ENCODE measurements at places on chromosomes 1 and 21. TPM values are rescaled to one million over a fixed set of nuclear protein-coding genes. Genes with fewer than 3 reads are reported as not detected.

Gene OBSCN
- 18.3 TPM for total RNA-seq

Gene YARS1
- total RNA-seq, result 46.8 TPM

Gene TEDDM1
- not detected for total RNA-seq

Gene FAM151A
- total RNA-seq, result not detected

Gene SLC6A9
- total RNA-seq, result 6.5 TPM

Gene SH2D1B
- total RNA-seq, result 0.53 TPM

Gene TMIGD3
- total RNA-seq, result 1.2 TPM

Gene TNFRSF9
- total RNA-seq, result 0.27 TPM

Gene APCS
- total RNA-seq, result not detected

GRCh38 chr21:41011098-41011731, 156.7 kb upstream of the BACE2 start:
- no peak for DNase-seq

DNA sequence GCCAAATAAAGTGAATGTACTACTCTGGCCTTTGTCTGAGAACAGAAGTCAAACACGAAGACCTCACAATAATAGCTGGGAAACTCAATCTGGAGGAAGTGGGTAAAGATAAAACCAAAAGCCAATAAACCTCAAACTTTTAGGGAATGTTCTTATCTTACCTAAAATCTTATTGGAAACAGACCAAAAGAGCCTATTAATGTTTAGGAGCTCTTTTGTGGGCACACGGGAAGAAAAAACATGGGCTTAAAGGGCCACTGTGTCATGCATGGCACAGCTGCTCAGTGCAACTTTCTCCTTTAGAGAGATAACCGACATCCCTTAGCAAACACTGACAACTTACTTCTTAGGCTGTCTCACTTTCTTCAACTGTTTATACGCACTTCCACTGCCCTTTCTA, 16.1 kb downstream of the EIF2B3 start:
- DNase-seq, result no peak

DNA sequence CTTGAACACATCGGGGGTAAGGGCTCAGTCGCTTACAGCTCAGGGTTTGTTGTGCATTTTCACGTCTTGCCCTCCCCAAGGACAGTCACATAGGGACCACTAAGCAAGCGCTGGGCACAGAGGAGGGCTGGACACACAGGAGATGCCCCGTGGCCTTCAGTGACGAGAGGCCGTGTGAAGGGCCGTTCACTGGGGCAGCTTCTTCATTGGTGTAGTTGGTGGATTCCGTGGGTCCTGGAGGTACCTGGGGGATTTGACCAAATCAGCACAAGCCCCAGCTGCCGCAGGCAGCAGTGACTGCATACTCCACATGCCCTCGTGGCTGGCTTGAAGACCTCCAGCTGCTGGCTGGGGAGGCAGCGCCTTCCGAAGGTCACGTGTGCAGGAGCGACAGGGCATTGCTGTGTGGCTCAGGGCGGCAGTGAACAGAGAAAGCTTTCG, 100.8 kb upstream of the C1orf174 start:
- peak; percentile 48 for DNase-seq

GRCh38 chr1:85465099-85465785, at the start of gene DDAH1:
Gene DDAH1, minus strand, starts transcription at chr1:85465159. Its CDS starts 114 bp downstream, at chr1:85465045.
- peak; percentile 62 for DNase-seq

DNA sequence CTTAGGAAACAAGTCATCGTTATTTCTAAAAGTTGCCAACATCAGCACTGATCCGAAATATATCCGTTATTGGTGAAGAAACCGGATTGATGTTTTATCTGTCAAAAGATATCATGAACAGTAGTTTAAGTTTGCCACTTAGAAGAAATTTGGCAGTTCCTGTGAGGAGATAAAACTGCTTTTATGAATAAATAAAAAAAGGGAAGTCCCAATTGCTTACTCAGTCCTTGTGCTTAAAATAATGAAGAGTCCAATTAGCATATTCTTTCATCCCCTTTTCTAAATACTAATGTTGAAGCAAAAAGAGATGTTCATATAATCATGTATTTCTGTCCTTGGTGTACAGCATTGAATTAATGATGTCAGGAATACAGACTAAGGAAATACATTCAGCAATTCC, 164.6 kb downstream of the NCAM2 start:
- no peak for DNase-seq

- DNase-seq, result no peak
These were observed 1.2 kb downstream of the SLC37A1 start for GRCh38 chr21:42514883-42515228.

- DNase-seq, result no peak
These were observed 52.7 kb upstream of the WASF2 start for GRCh38 chr1:27542463-27543273.

GRCh38 chr1:19319196-19319595, 7.1 kb downstream of the SLC66A1 start:
- DNase-seq, result no peak

GRCh38 chr1:6779089-6779805, 6.0 kb upstream of the CAMTA1 start:
- DNase-seq, result no peak

DNA sequence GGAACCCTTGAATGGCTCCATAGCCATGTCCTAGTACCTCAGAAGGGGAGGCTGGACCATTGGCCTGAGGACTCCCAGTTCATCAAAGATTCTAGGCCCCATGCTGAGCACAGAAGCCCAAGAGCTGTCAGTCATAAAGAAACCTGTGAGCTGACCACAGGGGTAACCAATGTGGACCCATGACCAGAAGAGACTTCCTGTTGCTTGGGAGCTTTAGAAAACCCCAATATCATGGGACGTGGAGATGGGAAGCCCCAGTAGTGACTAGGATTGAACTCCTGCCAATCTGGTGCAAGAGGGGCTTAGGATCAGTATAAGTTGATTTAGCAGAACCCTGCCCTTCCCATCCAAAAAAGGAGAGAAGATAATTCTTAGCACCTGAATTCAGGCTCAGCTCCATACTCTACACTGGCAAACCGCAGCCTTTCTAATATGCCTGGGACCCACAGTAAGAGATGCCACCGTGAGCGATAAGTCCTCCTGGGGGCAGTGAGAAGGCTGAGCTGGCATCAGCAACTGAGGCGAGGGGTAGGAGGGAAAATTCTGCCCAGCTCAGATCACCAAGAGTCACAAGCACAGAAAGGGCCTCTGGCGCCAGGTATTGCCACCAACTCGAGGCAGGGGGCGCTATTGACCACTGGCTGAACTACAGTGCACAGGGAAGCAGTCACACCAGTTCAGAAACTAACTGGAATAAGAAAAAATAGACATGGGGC, 108.9 kb downstream of the CAPN8 start:
- no peak for DNase-seq

- no peak for DNase-seq
These were observed 140.4 kb upstream of the BEND5 start for GRCh38 chr1:48917070-48917454.

DNA sequence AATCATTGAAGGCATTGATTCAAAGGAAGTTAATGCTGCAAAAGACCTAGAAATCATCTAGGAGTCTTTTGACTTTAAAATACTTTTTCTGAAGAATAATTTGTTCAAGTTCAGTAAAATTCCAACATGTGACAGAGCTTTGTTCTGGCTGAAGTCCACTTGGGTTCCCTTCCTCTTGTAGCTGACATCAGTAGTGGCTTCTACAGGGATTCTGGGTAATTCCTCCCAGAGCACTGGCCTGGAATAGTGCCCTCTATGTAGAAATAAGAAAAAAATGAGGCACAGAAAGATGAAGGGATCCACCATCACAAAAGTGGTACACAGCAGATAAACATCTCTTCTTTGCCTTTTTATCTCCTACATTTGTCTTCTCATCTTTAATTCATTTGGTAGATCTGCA, 548.1 kb downstream of the LTN1 start:
- no peak for DNase-seq

DNA sequence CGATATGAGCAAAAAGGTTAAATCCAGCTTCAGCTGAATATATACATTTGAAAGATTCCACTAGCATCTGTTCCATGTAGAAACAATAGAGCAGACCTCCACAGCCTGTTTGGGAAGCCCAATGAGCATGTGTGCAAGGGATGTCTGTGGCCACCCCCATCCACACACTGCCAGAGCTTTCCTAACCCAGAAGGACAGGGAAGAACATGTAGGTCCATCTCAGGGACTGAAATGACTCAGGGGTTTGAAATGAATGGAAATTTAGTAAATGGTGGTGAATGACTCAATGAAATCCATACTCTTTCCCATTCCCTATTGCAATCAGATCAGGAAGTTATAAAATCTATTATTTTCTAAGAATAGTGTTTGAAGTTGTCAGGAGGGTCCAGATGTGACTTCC, 397.2 kb downstream of the DUSP10 start:
- DNase-seq, result no peak

- DNase-seq, result no peak
These were observed 18.0 kb upstream of the PIK3CD start for GRCh38 chr1:9633493-9633892.

DNA sequence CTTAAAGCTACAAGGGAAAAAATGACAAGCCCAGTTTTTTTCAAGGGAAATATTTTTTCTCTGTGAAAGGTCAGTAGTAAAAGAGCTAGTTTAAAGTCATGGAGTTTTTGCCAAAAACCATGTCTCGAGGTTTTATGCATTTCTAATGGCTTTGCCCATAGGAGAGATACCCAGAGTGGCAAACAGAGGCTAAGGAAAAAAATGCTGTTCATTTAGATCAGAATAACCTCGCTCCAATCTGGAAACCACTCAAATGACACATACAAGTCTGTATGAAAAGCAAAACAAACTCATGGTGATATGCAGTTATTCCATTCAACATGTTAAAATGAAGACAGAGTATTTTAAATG, 36.9 kb upstream of the EDEM3 start:
- DNase-seq, result no peak

- no peak for DNase-seq
These were observed 231.2 kb upstream of the USP24 start for GRCh38 chr1:55446351-55446750.

GRCh38 chr1:58905628-58906221, 121.9 kb upstream of the JUN start:
- no peak for DNase-seq

- DNase-seq, result no peak
These were observed 247.8 kb downstream of the NCAM2 start for GRCh38 chr21:21246007-21246406.

- peak; percentile 88 for DNase-seq
These were observed 30.1 kb upstream of the IFNAR2 start for GRCh38 chr21:33199516-33200217.
